ENCODE measurements at places on chromosomes 4 and X. TPM values are rescaled to one million over a fixed set of nuclear protein-coding genes. Genes with fewer than 3 reads are reported as not detected.

GRCh38 chrX:24148535-24149350 lies 786 bp upstream of the ZFX start:
- no peaks in the 10 kb centered on the region for H3K27me3 ChIP-seq
- H3K4me1 ChIP-seq = peaks cover 61% of the 10 kb centered on the region
- DNase-seq = peak; percentile 11
- peak overlapping the region; percentile 99 for H3K27ac ChIP-seq

- DNase-seq = no peak
- no peaks in the 10 kb centered on the region for H3K36me3 ChIP-seq
- H3K4me1 ChIP-seq = no peaks in the 10 kb centered on the region
- no peaks in the 10 kb centered on the region for H3K27me3 ChIP-seq
- H3K27ac ChIP-seq = no peak overlapping the region
- no peak overlapping the region for H3K4me3 ChIP-seq
Observed at GRCh38 chr4:160184884-160185283, 1082.0 kb downstream of the RAPGEF2 start.

The LANCL3 gene
- 0.03 TPM for total RNA-seq

The DUX4 gene
- total RNA-seq = not detected

The ANXA10 gene
- not detected for total RNA-seq

The LINC00632 gene
- total RNA-seq = not detected

The HGFAC gene
- not detected for total RNA-seq

- DNase-seq = no peak
- no peak overlapping the region for H3K4me3 ChIP-seq
- no peaks in the 10 kb centered on the region for H3K4me1 ChIP-seq
- no peaks in the 10 kb centered on the region for H3K36me3 ChIP-seq
- H3K27ac ChIP-seq = no peak overlapping the region
- H3K27me3 ChIP-seq = no peaks in the 10 kb centered on the region
Observed at GRCh38 chr4:136505020-136505419, 1027.3 kb downstream of the PCDH18 start.

GRCh38 chrX:18353931-18354368 lies 538 bp downstream of the SCML2 start:
- H3K36me3 ChIP-seq = no peaks in the 10 kb centered on the region
- H3K27ac ChIP-seq = peak overlapping the region; percentile 49
- peak overlapping the region; percentile 72 for H3K4me3 ChIP-seq
- peaks cover 5% of the 10 kb centered on the region for H3K4me1 ChIP-seq

The GAGE1 gene
- not detected for total RNA-seq

DNA sequence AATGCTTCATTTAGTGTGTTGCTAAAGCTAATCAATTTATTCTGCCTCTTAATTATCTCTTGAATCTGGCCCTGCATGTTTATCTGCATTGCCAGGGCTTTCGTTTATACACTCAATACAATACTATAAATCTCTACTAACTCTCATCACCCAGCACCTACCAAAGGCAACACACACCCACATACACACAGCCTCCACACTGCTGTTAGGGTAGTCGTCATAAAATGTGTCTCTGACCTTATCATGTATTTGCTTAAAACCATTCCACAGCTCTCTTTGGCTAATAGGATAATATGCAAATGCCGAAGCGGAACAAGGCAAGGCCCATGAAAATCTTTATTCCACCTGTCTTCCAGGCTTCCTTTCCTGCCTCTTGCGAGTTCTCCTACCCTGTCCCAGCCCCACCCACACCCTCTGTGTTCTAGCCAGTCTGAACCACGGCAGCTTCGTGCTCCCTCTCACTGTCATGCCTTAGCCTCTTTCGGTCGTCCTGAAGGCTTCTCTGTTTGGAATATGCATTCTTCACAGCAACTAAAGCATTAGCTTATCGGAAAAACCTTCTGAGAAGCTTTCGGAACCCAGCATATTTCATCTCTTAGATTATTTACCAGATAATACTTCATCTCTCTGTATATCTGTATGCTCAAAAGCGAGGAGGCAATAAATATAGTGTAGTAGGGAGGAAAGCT lies 333.5 kb downstream of the TENM3 start:
- no peak for DNase-seq
- H3K4me3 ChIP-seq = no peak overlapping the region
- no peaks in the 10 kb centered on the region for H3K4me1 ChIP-seq

The TMPRSS11F gene
- total RNA-seq = not detected

- no peak overlapping the region for H3K4me3 ChIP-seq
- H3K27me3 ChIP-seq = no peaks in the 10 kb centered on the region
- DNase-seq = no peak
- no peaks in the 10 kb centered on the region for H3K36me3 ChIP-seq
- no peak overlapping the region for H3K27ac ChIP-seq
Observed at GRCh38 chrX:70219938-70220764, 14.3 kb upstream of the AWAT1 start.

DNA sequence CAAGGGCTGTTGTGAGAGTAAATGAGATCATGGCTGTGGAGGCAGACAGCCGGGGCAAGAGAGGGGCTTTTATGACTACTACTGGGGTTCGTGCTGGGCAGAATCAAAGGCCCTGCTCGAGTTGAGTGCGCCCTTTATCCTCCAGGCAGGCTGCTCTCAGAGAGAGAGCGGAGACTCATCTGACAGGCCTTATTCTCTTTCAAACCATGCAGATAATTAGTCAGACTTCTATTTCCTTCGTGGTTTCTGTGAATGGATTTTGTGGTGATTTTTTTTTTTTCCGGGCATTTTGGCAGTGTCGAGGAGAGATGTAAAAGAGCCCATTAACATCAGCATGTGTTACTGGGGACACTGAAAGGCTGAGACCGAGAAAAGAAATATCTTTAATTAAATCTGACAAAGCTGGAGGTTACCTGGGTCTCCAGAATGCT lies 73.6 kb downstream of the MED28 start:
- no peak overlapping the region for H3K27ac ChIP-seq
- no peak overlapping the region for H3K4me3 ChIP-seq
- DNase-seq = no peak
- H3K36me3 ChIP-seq = no peaks in the 10 kb centered on the region
- H3K4me1 ChIP-seq = peaks cover 2% of the 10 kb centered on the region

The CAPN6 gene
- not detected for total RNA-seq

The SLC10A7 gene
- 14.2 TPM for total RNA-seq

DNA sequence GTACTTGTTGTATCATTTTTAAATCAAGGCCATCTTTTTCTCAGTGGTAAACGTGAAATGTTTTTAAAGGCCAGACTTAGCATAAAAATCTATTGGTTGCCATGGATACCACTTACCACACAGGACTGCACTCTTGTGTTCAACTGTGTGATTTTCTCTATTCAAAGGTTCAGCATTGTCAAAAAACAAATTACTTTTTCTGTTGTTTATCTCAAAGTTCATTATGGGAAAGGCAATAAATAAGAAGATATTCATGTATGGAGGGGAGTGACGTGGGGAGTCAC lies 231.0 kb upstream of the GATB start:
- no peaks in the 10 kb centered on the region for H3K27me3 ChIP-seq
- peaks cover 73% of the 10 kb centered on the region for H3K4me1 ChIP-seq
- H3K36me3 ChIP-seq = no peaks in the 10 kb centered on the region
- peak overlapping the region; percentile 89 for H3K27ac ChIP-seq
- H3K4me3 ChIP-seq = peak overlapping the region; percentile 72

GRCh38 chr4:188612659-188613058 lies 473.4 kb downstream of the TRIML1 start:
- no peak overlapping the region for H3K27ac ChIP-seq
- DNase-seq = no peak
- H3K4me1 ChIP-seq = no peaks in the 10 kb centered on the region
- no peak overlapping the region for H3K4me3 ChIP-seq

The SYNPO2 gene
- 0.99 TPM for total RNA-seq

The GAGE13 gene
- not detected for total RNA-seq

GRCh38 chr4:87243426-87244053 lies 23.1 kb upstream of the KLHL8 start:
- peaks cover 3% of the 10 kb centered on the region for H3K27me3 ChIP-seq
- no peak for DNase-seq

The MGARP gene
- 0.27 TPM for total RNA-seq

DNA sequence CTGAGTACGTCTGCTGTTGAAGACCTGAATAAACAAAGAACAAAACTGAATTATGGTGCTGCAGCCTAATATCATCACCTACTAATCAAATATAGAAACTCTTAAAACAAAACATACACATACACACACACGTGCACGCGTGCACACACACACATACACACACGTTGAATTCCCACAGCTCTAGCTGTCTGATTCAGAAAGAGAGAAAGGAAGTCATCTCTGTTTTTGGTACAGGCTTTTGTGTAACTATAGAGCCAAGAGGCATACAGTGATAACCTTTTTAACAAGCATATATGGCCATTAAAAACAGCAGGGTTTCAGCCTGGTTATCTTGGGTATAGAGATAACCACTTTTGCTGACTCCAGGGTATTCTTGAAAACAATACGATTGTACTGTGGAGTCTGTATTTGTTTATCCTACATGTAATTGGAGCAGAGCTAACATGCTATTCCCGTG lies 823.2 kb downstream of the CCSER1 start:
- H3K27ac ChIP-seq = no peak overlapping the region
- H3K4me1 ChIP-seq = no peaks in the 10 kb centered on the region
- H3K4me3 ChIP-seq = no peak overlapping the region
- H3K36me3 ChIP-seq = no peaks in the 10 kb centered on the region

The TAF7L gene
- not detected for total RNA-seq

DNA sequence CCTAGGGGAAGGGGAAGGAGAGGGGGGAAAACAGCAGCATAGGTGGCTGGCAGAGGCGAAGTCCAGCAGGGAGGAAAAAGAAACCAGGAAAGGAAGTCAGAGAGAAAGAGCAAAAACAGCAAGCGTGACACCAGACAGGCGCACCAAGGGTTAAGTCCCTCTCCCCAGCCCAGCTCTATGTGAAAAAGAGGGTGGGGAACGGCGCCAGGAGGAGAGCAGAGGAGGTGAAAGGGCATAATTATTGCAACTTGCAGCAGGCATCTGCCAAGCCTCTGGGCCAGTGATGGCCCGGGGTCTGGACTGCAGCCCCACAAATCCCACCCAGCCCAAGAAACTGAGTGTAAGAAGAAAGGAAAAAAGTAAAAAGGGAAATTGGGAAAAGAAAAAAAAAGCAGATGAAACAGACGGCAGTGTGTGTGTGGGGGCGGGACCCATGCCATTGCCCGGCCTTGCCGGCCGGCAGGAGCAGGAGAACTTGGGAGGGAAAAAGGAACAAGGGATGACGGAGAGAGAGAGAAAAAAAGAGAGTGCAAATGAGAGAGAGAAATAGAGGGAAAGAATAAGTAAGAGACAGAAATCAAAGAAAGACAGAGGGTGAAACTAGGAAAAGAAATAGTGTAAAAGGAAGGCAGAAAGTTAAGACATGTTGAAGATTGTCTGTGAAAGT lies 14.1 kb upstream of the RHOXF2 start:
- H3K27ac ChIP-seq = no peak overlapping the region
- H3K36me3 ChIP-seq = peaks cover 3% of the 10 kb centered on the region
- no peak for DNase-seq
- H3K4me3 ChIP-seq = no peak overlapping the region

Data from naive thymus-derived CD8-positive, alpha-beta T cell (primary cell).